ENCODE measurements at places on chromosomes 16 and 17.

DNA sequence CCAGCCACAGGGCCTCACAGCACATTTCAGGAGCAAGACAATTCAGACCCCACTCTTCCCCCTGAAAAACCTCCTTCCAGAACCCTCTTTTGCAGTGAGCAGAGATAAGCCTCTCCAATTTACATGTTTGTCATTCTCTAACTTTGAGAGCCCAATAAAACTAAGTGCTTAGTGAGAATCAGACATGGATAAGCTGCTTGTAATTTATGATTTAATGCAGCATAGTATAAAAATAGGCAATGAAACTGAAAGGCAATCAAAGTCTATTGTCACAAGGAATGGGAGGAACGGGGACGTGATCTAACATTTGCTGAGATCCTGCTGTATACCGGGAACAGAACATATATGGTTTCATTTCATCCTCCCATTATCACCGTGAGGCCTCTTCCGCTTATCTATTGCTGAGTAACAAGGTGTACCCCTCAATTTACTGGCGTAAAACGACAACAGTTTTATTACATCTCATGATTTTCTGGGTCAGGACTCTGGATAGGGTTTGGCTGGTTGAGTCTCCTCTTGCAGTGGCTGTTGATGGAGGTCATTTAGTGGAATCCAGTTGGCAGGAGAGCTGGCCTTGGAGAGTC lies 597.4 kb downstream of the MAF start:
- DNase-seq, result no peak

DNA sequence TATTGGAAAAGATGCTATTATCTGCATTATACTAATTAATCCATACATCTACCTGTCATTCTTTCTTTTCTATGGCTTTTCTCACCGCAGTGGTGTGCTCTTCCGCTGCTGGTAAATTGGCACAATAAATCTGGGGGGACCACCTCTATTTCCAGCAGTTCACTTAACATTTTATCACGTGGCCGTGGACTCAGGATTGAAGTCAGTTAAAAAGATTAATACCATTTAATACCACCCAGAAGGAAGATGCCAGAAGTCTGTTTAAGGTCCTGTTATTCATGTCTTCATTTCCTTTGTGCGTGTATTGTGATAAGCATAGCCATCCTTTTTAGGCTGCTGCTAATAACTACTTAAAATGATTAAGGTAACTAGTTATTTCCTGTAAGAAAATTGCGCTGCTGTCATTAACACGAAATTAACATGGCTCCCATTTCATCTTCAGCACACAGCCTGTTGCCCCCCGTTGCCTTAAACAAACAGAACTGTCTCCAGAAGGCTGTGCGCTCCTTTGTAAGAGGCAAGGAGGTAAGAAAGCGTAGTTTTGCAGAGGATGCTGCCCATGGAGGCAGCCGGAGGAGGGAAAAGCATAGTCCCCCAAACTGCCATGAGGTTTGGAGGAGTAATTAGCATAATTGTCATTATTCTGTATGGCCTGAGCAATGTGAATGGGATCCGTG lies 414.4 kb downstream of the UTP18 start:
- DNase-seq, result no peak

GRCh38 chr17:42424991-42425610 lies 2.0 kb upstream of the CAVIN1 start:
- DNase-seq, result no peak

DNA sequence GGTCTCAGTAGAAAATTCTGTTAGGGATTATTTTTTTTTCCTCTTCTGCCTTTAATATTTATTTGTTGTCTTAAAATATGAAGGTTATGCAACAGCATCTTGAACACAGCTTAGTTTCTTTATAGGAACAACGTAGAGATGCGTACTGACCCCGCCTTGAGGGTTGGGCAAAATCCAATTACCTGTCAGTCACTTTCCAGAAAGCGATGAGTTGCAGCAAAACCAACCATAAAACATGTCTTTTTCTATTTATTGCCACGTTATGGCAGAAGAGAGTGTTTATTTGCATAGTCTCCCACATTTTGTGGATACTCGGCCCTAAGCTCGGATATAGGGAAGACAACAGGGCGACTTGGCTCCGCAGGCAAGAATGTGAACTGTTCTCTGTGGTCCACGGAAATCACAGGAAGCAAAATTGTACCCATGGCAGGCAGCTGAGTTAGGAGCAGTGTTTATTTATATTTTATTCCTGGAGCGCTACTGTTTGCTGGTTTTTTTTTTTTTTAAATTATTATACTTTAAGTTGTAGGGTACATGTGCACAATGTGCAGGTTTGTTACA lies 44.3 kb upstream of the CACNG5 start:
- no peak for DNase-seq

GRCh38 chr16:87391324-87391949 lies 699 bp upstream of the MAP1LC3B start:
- DNase-seq, result peak; percentile 41
